ENCODE measurements at places on chromosomes 13 and 19.

DNA sequence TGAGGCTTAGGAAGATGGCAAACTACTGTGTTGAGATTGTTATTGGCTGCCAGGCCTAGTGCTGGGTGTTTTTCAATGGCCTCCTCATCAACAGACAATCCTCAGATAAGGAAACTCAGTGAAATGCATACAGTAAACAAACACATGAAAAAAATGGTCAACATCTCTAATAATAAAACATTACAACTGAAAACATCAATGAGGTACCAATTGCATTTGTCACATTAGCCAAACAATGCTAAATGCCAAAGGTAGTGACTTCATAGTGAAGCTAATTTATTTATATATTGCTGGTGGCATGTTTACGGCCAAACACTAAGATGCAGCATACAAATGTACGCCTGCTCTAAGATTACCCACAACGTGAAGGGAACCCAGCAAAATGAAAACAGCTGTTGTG is 224.0 kb upstream of the UBL3 start:
- no peak for DNase-seq

GRCh38 chr19:51203916-51204315 is 21.0 kb upstream of the CD33 start:
- no peak for DNase-seq

DNA sequence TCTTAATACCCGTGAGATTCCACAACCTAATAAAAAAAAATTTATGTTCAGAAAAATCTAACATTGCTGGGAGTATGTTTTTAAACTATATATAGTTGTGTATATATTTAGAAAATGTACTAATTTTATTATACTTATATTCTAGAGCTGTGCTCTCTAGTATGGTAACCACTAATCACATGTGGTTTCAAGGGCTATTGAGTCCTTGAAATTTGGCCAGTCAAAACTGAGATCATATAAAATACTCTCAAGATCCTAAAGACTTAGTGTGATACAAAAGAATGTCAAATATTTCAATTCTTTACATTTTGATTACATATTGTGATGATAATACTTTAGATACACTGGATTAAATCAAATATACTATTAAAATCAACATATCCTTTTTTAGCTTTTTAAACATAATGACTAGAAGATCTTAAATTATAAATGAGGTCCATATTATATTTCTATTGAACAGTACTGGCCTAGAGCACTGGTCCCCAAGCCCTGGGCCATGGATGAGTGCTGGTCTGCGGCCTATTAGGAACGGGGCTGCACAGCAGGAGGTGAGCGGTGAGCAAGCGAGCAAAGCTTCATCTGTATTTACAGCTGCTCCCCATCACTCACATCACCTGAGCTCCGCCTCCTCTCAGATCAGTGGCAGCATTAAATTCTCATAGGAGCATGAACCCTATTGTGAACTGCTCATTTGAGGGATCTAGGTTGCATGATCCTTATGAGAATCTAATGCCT is 176.5 kb upstream of the NBEA start:
- DNase-seq: no peak

DNA sequence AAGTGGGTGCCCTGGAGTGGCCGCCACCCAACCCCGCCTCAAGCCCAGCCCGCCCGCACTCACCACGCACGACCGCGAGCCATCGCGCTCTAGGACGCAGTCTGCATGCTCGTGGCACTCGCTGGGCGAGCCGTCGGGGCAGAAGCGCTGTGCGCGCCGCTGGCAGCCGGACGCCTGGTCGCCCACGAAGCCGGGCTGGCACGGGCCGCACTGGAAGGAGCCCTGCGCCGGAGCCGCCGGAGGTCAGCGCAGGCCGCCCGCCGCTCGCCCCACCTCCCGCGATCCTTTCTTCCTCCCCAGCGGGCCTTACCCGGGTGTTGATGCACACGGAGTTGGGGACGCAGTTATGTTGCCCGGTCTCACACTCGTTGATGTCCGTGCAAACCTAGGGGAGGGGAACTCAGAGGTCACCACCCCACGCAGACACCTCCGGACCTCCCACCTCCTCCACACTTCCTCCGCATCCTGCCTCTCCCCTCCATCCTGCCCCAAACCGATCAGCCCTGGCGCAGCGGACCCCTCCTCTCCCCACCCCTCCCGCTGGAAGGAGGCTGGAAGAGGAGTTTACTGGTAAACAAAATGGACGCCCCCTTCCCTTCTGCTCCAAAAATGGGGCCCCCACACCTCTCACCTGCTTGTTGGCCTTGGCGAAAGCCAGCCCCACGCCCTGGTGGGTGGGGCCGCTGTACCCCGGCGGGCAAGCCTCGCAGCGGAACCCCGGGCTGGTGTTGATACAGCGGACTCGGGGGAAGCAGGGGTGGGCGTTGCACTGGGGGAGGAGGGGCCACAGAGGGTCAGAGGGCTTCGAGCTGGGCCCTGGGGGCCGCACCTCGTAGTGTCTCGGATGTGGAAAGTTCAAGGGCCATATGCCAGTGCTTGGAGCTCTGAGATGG is 2.3 kb downstream of the COMP start:
- no peak for DNase-seq

GRCh38 chr13:30739761-30740642 is 4.7 kb downstream of the ALOX5AP start:
- peak; percentile 78 for DNase-seq

GRCh38 chr19:11721681-11722080 is 17.1 kb downstream of the ZNF823 start:
- DNase-seq: no peak

- DNase-seq: peak; percentile 34
Observed at GRCh38 chr13:99067159-99067985, 89.5 kb upstream of the DOCK9 start.

DNA sequence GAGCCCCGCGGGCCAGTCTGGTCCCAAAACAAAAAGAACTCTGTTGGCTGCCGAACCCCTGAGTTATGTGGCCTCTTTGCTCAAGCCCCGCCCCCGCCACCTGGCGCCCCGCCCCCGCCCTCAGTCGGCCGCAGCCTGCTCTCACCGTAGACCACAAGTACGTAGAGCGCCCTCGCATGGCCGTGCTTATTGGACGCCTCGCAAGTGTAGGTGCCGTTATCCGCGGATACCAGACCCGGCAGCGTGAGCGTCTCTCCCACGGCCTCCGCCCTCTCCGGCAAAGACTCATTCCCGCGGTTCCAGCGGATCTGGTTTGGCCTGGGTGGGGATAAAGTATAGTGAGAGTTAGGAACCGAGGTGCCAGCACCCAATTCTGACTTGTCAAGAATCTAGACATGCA is 5.5 kb upstream of the ZNF428 start:
- DNase-seq: no peak

DNA sequence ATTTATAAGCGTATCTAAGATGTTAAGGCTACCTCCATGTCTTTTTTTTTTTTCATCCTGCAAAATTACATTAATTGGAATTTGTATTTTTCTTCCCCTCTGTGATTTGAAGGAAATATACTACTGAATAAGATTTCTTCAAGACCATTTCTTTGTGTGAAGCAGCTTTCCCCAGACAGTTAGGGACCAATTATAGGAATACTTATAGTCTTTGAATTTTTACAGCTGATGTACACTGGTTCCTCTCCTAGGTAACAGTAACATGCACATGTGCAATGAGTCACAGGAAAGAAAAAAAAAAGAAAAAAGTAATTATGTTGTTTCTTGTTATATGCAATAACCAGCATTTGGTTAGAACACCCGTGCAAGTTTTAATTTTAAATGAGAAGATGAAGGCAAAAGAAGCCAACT is 82.0 kb downstream of the PCDH9 start:
- no peak for DNase-seq

GRCh38 chr19:51712461-51713081 is 11.2 kb downstream of the HAS1 start:
- no peak for DNase-seq

- DNase-seq: no peak
Observed at GRCh38 chr13:112838842-112839117, 130.2 kb upstream of the MCF2L start.

DNA sequence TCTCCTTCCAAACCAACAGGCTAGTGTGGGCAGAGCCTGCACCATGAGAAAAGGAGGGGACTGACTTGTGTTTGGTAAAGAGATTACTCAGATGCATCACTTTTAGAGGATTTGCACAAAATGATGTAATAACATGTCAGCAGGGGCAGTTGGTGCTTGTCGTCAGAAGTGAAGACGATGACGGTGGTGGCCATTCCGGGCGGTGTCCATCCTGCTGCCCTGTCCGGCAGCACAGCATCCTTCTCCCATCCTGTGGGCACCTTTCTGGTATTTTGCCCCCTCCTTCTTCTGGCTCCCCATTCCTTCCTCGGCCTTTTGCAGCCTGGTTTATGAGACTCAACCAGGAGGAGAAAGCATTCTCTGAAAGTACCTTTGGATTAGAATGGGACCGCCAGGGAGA is 160.1 kb downstream of the TEX29 start:
- no peak for DNase-seq

- DNase-seq: no peak
Observed at GRCh38 chr19:38384209-38385027, 3.4 kb downstream of the GGN start.

- peak; percentile 35 for DNase-seq
Observed at GRCh38 chr13:95834134-95834765, 157.3 kb downstream of the DNAJC3 start.

DNA sequence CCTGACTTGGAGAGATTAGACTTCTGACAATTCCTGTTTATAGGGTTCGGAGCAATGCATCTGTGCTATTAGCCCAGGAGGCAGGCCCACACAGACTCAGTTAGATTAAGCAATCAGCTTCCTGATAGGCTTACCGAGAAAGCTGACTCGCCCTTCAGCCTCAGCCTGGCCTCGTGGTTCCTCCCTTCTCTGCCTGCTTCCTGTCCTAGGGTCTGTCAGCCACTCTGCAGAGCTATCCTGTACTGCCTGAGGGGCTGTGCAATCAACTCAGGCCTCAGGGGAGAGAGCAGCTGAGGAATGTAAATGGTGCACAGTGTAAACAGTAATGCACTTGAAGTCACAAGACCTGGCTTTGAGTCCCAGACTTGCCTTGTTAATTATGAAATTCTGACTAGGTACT is 30.7 kb downstream of the HTR2A start:
- peak; percentile 2 for DNase-seq

DNA sequence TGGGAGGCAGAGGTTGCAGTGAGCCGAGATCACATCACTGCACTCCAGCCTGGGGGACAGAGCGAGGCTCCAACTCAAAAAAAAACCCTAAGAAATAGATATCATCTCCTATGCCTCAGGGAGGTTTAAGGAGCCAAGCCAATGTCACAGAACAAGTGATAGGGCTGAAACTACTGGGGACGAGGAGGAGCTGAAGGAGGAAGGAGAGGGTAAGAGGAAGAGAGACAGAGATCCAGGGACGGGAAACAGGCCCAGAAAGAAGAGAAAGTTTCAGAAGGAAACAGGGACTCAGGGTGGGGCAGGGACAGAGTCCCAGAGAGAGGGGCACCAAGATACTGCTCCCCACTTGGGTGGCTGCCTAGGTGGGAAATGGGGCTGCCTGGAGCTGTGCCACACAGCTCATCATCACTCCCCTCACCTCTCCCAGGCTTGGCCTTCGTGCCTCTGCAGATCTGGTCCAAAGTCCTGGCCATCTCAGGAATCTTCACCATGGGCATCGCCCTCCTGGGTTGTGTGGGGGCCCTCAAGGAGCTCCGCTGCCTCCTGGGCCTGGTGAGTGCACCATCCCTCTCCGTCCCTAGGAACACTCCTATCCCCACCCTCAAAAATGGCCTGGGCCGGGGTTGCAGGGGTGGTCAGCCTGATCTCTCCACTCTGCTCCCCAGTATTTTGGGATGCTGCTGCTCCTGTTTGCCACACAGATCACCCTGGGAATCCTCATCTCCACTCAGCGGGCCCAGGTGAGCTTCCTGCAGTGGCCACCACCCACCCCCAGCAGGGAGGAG is 1.5 kb downstream of the CD37 start:
- DNase-seq: no peak

DNA sequence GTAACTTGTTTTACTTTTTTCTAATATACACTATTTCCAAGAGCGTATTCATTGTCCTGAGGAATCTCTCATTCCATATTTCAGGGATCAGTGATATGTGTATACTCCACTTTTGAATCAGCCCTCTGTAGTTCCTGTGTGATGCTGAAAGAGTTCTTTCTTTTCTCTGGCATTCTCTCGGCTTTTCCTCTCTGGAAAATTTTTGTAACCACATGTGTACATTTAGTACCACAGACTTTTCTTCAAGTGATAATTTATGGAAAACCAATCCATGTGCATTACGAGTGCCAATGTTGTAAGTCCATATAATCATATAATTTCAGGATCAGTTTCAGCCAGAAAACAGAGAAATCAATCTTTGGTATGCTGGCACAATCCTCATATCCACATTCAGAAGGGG is 102.2 kb upstream of the MBNL2 start:
- no peak for DNase-seq

DNA sequence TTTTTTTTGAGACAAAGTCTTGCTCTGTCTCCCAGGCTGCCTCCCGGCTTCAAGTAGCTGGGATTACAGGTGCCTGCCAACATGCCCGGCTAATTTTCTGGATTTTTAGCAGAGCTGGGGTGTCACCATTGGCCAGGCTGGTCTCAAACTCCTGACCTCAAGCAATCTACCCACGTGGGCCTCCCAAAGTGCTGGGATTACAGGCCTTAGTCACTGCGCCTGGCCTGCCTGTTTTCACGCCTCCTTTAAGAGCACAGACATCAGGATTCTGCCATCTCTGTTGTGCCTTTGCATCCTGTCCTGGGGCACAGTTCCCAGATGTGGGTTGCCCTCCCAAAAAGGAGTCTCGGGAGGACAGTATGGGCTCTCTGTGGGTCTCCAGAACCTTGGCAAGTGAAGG is 2.5 kb upstream of the PRAM1 start:
- no peak for DNase-seq

DNA sequence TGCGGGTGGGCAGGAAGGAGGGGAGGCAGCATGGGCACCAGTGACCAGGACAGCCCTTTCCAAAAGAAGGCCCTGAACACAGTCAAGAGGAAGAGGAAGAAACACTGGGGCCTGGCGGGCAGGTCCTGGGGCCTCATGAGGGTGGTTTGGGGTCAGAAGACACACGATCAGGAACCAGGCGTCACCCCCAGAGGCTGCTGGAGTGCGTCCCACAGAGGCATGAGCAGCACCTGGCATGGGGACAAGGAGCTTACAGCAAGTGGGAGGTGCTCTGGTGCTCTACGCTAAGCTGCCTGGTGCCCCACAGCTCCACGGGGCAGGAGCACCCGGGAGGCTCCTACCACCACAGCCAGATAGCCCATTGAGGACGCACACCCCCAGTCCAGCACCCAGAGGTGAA is 20.0 kb downstream of the ELL start:
- no peak for DNase-seq

DNA sequence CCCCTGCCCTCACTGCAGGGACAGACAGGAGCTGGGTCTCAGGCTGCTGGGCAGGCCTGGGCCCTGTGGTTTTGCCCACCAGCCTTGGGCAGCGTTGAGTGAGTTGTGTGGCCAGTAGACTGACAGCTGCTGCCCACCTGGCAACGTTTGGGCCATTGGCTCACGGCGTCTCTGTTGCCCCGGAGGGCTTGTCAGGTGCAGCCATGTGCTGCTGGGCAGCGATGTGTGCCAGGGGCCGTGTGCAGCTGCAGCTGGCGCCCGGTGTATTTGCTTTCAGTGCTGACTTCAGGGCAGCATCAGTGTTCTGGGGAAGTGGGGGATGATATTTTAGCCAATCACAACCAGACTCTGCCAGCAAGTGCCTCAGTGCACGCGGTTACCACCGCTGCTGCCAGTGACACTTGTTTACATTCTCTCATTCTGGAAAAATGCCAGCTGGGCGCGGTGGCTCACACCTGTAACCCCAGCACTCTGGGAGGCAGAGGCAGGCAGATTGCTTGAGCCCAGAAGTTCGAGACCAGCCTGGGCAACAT is 10.6 kb downstream of the FZR1 start:
- DNase-seq: no peak

GRCh38 chr13:35784286-35784951 is 307.9 kb upstream of the MAB21L1 start:
- no peak for DNase-seq

All from Caki2 (cell line).